ENCODE measurements at places on chromosomes 4 and X.

- no peak for DNase-seq
Observed at GRCh38 chr4:150021483-150021882, 56.8 kb upstream of the DCLK2 start.

GRCh38 chr4:75916091-75916661 lies 13.9 kb upstream of the PPEF2 start:
- DNase-seq: no peak

DNA sequence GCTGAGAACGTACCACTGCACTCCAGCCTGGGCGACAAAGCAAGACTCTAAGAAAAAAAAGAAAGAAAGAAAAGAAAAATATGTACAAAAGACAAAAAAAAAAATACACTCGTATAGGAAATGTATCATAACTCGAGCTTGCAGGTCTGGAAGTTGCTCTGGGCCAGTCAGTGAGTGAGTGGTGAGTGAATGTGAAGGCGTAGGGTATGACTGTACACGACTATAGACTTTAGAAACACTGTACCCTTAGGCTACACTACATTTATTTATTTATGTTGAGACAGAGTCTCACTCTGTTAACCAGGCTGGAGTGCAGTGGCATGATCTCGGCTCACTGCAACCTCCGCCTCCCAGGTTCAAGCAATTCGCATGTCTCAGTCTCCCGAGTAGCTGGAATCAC lies 29.4 kb downstream of the EVC2 start:
- DNase-seq: no peak

DNA sequence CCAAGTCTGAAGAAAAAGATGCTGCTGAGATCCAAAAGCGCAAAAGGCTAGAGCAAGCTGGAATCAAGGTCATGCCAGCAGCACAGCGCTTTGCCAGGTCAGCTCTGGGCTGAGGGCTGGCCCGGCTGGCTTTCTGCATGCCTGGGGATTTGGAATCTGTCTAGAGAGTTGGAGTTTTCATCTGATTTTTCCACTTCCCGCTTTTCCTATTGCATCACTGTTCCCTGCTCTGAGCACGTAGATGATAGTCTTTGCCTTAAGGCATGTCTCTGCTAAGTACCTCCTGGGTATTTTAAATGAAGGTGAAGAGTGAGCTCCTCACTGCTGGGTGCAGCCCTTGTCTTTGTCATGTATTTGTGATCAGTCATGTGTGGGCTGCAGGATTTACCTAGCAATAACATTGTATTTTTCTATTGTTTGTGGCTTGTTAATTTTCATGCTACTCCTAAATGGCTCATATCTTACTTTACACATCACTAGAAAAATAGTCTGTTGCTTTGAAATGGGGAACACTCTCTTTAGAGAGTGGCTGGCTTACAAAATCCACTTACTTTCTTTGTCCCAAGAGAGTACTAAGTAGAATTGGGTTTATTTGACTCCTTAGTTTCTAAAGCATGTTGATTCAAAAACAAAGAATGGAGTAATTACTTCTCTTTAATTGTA lies 82.8 kb downstream of the LIMCH1 start:
- DNase-seq: no peak

All from activated CD8-positive, alpha-beta memory T cell treated with anti-CD3 and anti-CD28 coated beads for 1 hour (primary cell).